Large intestine (tissue), 12 donors: ENCODE measurements at places on chromosomes 5 and 9. TPM values are rescaled to one million over a fixed set of nuclear protein-coding genes. Genes with fewer than 3 reads are reported as not detected.

GRCh38 chr9:133075925-133076630, 14.3 kb downstream of the CEL start:
- peak overlapping the region; percentile 62 for H3K27ac ChIP-seq
- H3K4me1 ChIP-seq: peaks cover 59% of the 10 kb centered on the region
- DNase-seq: peak; percentile 55
- peaks cover 4% of the 10 kb centered on the region for H3K36me3 ChIP-seq
- H3K27me3 ChIP-seq: no peaks in the 10 kb centered on the region
- no peak overlapping the region for H3K4me3 ChIP-seq

GRCh38 chr9:34087370-34087769, 38.7 kb upstream of the UBAP2 start:
- H3K4me1 ChIP-seq: no peaks in the 10 kb centered on the region
- no peak for DNase-seq
- peaks cover 53% of the 10 kb centered on the region for H3K36me3 ChIP-seq
- no peak overlapping the region for H3K27ac ChIP-seq
- no peaks in the 10 kb centered on the region for H3K27me3 ChIP-seq

PCDHGA8 gene
- polyA plus RNA-seq: 0.19 TPM

- no peak overlapping the region for H3K4me3 ChIP-seq
- no peak overlapping the region for H3K27ac ChIP-seq
Measured at GRCh38 chr5:123802298-123802951, 290.4 kb downstream of the CSNK1G3 start.

DNA sequence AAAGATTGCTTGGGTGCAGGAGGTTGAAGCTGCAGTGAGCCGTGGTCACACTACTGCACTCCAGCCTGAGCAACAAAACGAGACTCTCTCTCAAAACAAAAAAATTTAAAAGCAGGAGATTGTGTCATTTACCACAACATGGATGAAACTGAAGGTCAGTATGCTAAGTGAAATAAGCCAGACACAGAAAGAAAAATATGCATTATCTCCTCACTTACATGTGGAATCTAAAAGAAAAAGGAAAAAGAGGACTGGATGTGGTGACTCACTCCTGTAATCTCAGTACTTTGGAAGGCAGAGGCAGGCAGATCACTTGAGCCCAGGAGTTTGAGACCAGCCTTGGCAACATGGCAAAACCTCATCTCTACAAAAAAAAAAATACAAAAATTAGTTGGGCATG, 146.8 kb upstream of the DAPK1 start:
- no peak overlapping the region for H3K27ac ChIP-seq
- H3K4me3 ChIP-seq: no peak overlapping the region
- no peaks in the 10 kb centered on the region for H3K27me3 ChIP-seq
- no peaks in the 10 kb centered on the region for H3K36me3 ChIP-seq
- no peaks in the 10 kb centered on the region for H3K4me1 ChIP-seq

DNA sequence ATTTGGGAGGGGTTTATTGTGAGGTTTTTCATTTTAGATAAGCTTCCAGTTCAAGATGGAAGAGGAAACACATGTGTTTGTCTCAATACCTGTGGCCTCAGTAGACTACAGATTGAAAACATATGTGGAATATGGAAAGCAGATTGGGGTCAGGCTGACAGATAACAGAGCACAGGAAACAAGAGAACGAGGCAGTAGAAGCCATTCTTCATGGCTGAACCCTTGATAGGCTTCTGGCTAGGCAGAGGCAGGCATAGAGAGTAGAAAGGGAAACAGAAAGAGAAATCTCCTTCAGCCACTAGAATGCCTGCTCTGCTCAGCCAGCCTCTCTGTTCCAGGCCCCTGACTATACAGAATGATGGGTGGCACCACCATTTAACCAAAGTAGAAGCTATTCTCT, 152.5 kb downstream of the MUSK start:
- no peaks in the 10 kb centered on the region for H3K4me1 ChIP-seq
- H3K36me3 ChIP-seq: no peaks in the 10 kb centered on the region
- no peak for DNase-seq
- no peak overlapping the region for H3K27ac ChIP-seq
- H3K4me3 ChIP-seq: no peak overlapping the region
- no peaks in the 10 kb centered on the region for H3K27me3 ChIP-seq

- DNase-seq: no peak
- no peak overlapping the region for H3K27ac ChIP-seq
- no peaks in the 10 kb centered on the region for H3K36me3 ChIP-seq
- no peak overlapping the region for H3K4me3 ChIP-seq
- peaks cover 8% of the 10 kb centered on the region for H3K4me1 ChIP-seq
Measured at GRCh38 chr9:133423216-133423615, 1.0 kb downstream of the ADAMTS13 start.

- DNase-seq: peak; percentile 5
- H3K36me3 ChIP-seq: peaks cover 37% of the 10 kb centered on the region
- H3K4me1 ChIP-seq: no peaks in the 10 kb centered on the region
Measured at GRCh38 chr5:14753292-14753691, 88.8 kb downstream of the OTULIN start.

DNA sequence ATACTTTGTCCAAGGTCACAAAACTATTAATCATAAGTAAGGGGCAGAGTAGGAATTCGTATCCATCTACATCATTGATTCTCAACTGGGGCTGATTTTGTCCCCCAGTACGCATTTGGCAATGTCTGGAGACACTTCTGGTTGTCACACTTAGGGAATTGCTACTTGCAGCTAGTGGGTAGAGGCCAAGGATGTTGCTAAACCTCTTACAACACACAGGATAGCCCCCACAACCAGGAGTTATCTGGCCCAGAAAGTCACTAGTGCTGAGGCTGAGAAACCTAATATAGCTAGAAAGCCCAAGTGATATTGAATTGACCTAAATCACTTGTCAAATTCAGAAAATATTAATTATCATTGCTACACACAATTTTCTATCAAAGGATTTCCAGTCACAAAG, 120.4 kb upstream of the ABCA1 start:
- DNase-seq: no peak
- no peaks in the 10 kb centered on the region for H3K27me3 ChIP-seq
- peaks cover 10% of the 10 kb centered on the region for H3K4me1 ChIP-seq
- peak overlapping the region; percentile 76 for H3K27ac ChIP-seq
- no peak overlapping the region for H3K4me3 ChIP-seq
- no peaks in the 10 kb centered on the region for H3K36me3 ChIP-seq

ORM1 gene
- 0.09 TPM for polyA plus RNA-seq

TMEM250 gene
- polyA plus RNA-seq: 36.2 TPM

- DNase-seq: no peak
- no peak overlapping the region for H3K27ac ChIP-seq
- H3K36me3 ChIP-seq: peaks cover 93% of the 10 kb centered on the region
- peaks cover 9% of the 10 kb centered on the region for H3K4me1 ChIP-seq
- H3K27me3 ChIP-seq: no peaks in the 10 kb centered on the region
Measured at GRCh38 chr5:138930371-138931097, 55.4 kb upstream of the LRRTM2 start.

DNA sequence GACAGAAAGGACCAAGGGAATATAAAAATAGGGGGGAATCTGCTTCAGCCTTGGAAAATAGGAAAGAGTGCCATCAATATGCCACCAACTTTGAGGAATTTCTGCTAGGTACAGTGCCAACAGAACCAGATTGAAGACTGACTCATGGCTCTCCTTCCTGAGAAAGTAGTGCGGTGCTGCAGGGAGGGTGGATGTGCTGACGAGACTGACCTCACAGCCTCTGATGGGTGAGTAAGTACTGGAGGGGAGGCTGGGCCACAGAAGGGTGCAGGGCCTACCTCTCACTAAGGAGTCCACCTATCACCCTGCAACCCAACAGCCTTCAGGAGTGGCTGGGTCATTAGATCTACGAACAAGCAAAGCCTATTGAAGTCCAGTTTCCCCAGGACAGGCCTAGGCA, 187.6 kb downstream of the GABBR2 start:
- no peaks in the 10 kb centered on the region for H3K36me3 ChIP-seq
- no peak for DNase-seq

- no peaks in the 10 kb centered on the region for H3K36me3 ChIP-seq
- no peak overlapping the region for H3K27ac ChIP-seq
- H3K4me3 ChIP-seq: no peak overlapping the region
- no peak for DNase-seq
Measured at GRCh38 chr5:92206681-92207080, 823.6 kb upstream of the ARRDC3 start.

DNA sequence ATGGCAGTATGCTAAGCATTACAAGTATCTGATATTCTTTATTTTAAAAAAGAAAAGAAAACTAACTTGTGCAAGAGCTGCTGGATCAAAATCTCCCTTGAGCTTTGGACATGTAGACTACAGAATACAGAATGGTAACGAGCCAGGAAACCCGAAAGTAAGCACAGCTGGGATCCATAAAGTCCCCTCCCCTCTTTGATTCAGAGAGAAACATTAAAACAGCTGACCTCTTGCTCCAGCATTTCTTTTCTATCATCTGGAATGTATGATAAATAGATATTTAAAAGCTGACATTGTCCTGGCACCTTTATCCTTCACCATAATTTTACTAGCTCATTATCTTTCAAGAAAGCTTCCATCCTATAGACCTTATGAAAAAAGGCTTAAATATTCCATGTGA, 28.2 kb upstream of the LPAR1 start:
- DNase-seq: no peak
- peak overlapping the region; percentile 10 for H3K27ac ChIP-seq
- H3K36me3 ChIP-seq: no peaks in the 10 kb centered on the region
- H3K27me3 ChIP-seq: peaks cover 4% of the 10 kb centered on the region

GRCh38 chr5:148471379-148471778, 87.6 kb downstream of the FBXO38 start:
- DNase-seq: no peak
- no peaks in the 10 kb centered on the region for H3K36me3 ChIP-seq
- no peak overlapping the region for H3K4me3 ChIP-seq
- no peak overlapping the region for H3K27ac ChIP-seq
- H3K27me3 ChIP-seq: no peaks in the 10 kb centered on the region
- no peaks in the 10 kb centered on the region for H3K4me1 ChIP-seq

DNA sequence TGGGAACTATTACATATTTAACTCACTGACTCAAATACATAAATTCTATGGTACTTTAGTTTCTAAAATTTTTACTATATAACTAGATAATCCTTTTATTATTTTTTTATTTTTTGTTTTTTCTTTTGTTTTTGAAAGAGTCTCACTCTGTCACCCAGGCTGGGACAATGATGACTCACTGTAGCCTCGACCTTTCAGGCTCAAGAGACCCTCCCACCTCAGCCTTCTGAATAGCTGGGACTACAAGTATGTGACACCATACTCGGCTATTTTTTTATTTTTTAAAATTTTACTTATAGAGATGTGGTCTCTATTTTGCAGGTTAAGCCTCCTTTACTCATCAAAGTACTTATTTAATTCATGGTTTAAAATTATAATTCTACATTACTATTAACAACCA, 92.2 kb upstream of the SLCO4C1 start:
- no peak for DNase-seq
- no peak overlapping the region for H3K4me3 ChIP-seq
- H3K4me1 ChIP-seq: no peaks in the 10 kb centered on the region
- H3K36me3 ChIP-seq: no peaks in the 10 kb centered on the region
- H3K27me3 ChIP-seq: no peaks in the 10 kb centered on the region
- no peak overlapping the region for H3K27ac ChIP-seq

DNA sequence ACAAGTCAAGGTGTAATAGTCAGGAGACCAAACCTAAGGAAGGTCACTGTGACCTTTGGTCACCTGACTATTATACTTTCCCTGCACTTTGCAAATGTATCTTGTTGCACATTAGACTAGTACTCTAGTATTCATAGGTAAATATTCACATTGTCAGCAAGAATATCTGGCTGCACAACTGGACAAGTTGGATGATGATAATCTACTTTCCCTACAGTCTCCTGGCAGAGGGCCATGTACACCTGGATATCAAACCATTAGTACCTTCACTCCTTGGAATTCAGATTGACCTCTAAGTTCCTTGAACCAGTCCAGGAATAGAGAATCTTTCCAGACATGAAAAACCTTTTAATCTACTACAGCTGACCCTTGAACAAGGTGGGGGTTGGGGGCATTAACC, 344.8 kb downstream of the DEPDC1B start:
- no peaks in the 10 kb centered on the region for H3K36me3 ChIP-seq
- H3K4me1 ChIP-seq: no peaks in the 10 kb centered on the region
- no peaks in the 10 kb centered on the region for H3K27me3 ChIP-seq
- no peak for DNase-seq

- no peaks in the 10 kb centered on the region for H3K36me3 ChIP-seq
- H3K4me1 ChIP-seq: peaks cover 26% of the 10 kb centered on the region
- no peaks in the 10 kb centered on the region for H3K27me3 ChIP-seq
Measured at GRCh38 chr9:72951520-72952380, 1.1 kb downstream of the ALDH1A1 start.

DNA sequence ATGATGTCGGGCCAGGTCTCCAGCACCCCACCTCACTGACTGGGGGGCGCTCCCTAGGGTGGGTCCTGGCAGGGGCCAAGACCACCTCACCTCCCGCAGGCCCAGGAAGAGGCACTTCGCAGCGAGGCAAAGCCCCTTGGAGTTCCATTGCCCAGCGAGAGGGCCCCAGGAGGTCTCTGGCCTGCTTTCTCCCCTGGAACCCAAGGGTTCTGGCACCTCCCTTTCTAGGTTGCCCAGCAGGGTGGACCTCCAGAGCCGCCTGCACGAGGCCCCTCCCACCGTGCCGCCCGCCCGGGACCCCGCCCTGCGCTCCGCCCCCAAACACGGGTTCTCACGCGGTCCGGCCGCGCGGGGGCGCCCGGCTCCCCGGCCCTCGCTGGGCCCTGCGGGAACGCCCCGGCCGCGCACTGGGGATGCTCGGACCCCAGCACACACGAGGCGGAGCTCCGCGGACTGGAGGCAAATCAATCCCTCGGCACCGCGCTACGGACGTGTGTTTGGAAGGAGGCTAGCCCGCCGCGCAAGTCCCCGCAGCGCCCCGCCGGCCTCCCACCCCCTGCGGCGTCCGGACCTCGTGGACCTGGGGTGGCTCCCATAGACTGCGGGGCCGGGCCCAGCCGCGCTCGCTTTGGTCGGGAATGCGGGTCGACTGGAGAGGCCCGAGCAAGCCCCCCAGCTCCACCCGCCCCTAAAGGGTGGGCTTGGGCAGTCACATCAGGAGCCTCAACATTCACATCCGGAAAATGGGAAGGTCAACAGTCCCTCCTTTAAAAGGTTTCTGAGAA, 99.5 kb upstream of the LMX1B start:
- peaks cover 62% of the 10 kb centered on the region for H3K27me3 ChIP-seq
- H3K4me3 ChIP-seq: no peak overlapping the region
- no peaks in the 10 kb centered on the region for H3K36me3 ChIP-seq
- no peak overlapping the region for H3K27ac ChIP-seq
- DNase-seq: peak; percentile 54

FBXO4 gene
- polyA plus RNA-seq: 13.4 TPM

DNA sequence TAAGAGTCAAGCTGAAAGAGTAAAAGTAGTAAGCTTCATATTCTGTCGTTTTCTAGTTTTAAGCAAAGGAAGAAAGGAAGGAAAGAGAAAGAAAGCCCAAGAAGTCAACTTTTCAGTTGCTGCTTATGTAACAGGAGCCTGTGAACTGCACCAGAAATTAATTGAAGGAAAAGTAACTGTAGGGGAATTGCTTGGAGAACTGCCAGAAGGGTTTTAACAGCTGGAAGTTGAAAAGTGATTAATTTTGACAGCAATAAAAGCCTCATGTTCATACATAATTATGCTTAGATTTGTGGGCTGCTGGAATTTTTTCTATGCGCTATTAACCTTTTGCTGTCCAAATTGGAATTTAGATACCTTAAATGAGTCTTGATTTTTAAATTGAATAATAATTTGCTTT, 255.7 kb downstream of the ENC1 start:
- H3K27me3 ChIP-seq: no peaks in the 10 kb centered on the region
- DNase-seq: no peak
- H3K4me3 ChIP-seq: no peak overlapping the region
- H3K36me3 ChIP-seq: no peaks in the 10 kb centered on the region

FOXI1 gene
- polyA plus RNA-seq: 0.03 TPM

GRCh38 chr5:147461915-147462314, 48.0 kb downstream of the DPYSL3 start:
- no peak overlapping the region for H3K27ac ChIP-seq
- DNase-seq: no peak
- no peaks in the 10 kb centered on the region for H3K36me3 ChIP-seq
- no peak overlapping the region for H3K4me3 ChIP-seq
